ENCODE measurements at places on chromosomes 2 and 18.

DNA sequence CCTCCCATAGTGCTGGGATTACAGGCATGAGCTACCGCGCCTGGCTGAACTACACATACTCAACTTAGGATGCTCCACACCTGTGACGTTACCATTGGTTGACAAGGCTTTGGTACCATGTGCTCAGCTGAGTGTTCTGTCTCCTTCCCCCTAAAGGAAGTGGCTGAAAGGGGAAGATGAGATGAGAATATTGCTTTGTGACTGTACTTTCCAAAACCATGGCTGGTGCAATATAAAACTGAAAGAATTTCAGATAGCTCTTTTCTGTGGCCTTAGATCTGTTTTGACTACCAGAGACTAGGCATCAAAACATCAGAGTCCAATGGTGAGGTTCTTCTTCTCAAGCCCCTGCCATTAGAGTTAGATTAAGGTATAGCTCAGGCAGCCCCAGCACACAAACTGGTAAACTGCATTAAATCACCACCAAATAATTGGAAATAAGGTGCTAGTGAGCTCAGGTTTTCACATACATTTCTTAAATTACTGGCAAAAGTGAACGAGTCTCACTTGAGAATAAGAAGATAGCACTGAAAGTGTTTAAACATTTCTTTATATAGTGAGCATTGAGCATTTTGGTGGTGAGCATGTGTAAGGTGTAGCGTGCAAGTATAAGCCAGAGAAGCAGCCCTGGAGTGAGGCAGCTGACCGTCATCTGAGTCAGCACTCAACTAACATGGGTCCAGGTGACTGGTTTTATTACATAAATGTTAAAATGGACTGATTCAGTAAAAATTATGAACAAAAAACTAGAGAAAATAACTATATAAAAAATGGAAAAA lies 113.5 kb upstream of the FZD5 start:
- no peak for DNase-seq
- no peaks in the 10 kb centered on the region for H3K27me3 ChIP-seq
- H3K4me3 ChIP-seq: no peak overlapping the region
- H3K27ac ChIP-seq: no peak overlapping the region
- H3K4me1 ChIP-seq: peaks cover 19% of the 10 kb centered on the region

DNA sequence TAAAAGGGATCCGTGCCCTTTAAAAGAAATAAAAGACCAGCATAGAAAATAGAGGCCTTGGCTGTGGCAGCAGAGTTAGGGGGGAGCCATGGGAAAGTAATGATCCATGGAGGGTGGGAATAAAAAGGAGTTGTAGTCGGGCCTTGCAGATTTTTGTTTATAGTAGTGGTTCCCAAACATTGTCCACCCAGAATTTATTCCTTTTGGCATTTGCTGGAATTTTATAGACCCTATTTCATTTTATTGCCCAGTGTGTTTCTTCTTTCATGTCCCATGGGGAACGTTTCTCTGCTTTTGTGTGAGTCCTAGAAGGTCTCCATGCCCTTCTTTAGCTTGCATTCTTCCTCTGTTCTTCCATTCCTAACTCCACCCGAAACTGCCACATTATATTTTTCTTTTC lies 222.2 kb downstream of the LTBP1 start:
- H3K27ac ChIP-seq: no peak overlapping the region
- peak; percentile 72 for DNase-seq
- no peaks in the 10 kb centered on the region for H3K4me1 ChIP-seq
- no peaks in the 10 kb centered on the region for H3K36me3 ChIP-seq
- H3K27me3 ChIP-seq: no peaks in the 10 kb centered on the region

DNA sequence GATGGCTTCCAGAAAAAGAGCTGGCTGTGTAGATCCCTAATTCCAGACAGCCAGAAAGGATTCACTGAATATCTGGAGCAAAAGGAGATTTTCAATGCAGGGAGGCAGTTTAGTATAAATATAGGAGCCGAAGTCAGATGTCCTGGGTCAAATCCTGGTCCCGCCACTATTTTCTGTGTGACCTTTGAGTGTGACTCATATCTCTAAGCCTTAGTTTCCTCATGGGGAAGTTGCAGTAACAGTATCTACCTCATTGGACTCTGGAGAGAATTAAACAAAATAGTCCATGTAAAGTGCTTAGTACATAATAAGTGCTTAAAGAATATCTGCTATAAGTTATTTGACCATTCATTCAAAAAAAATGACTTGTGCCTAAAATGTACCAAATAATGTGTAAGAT lies 52.1 kb upstream of the ITGA6 start:
- no peaks in the 10 kb centered on the region for H3K27me3 ChIP-seq
- no peaks in the 10 kb centered on the region for H3K36me3 ChIP-seq
- peaks cover 24% of the 10 kb centered on the region for H3K4me1 ChIP-seq
- no peak overlapping the region for H3K4me3 ChIP-seq
- H3K27ac ChIP-seq: peak overlapping the region; percentile 83
- no peak for DNase-seq

- H3K4me3 ChIP-seq: no peak overlapping the region
- no peaks in the 10 kb centered on the region for H3K36me3 ChIP-seq
- no peak for DNase-seq
- no peaks in the 10 kb centered on the region for H3K4me1 ChIP-seq
- no peak overlapping the region for H3K27ac ChIP-seq
Observed at GRCh38 chr2:1864981-1865421, 120.7 kb upstream of the PXDN start.

- no peaks in the 10 kb centered on the region for H3K4me1 ChIP-seq
- no peak for DNase-seq
- H3K27me3 ChIP-seq: no peaks in the 10 kb centered on the region
- H3K4me3 ChIP-seq: no peak overlapping the region
- H3K36me3 ChIP-seq: no peaks in the 10 kb centered on the region
Observed at GRCh38 chr2:149204686-149205085, 125.7 kb upstream of the LYPD6 start.

GRCh38 chr18:41906528-41907146 lies 48.4 kb upstream of the PIK3C3 start:
- no peaks in the 10 kb centered on the region for H3K36me3 ChIP-seq
- peak; percentile 67 for DNase-seq
- no peaks in the 10 kb centered on the region for H3K27me3 ChIP-seq
- no peak overlapping the region for H3K27ac ChIP-seq
- no peaks in the 10 kb centered on the region for H3K4me1 ChIP-seq

DNA sequence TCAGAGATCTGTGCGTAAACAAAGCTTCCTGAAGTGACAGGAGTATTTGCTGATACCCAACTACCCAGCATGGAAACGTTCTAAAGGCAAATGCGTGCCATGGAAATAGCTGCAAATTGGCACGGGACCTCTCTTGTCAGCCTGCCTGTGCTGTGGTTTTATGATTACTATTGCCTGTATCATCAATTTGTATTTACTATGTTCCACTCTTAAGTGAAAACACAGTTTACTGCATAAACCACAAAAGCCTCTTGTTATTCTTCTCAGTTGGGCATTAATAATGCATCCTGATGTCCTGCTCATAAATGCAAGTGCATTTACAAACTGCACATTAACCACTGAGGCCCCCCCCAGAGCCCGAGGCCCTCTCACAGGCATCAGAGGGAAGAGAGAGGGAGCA lies 196.6 kb upstream of the SLC35G4 start:
- H3K4me1 ChIP-seq: no peaks in the 10 kb centered on the region
- no peak overlapping the region for H3K4me3 ChIP-seq
- H3K27ac ChIP-seq: no peak overlapping the region
- H3K36me3 ChIP-seq: no peaks in the 10 kb centered on the region
- DNase-seq: no peak
- H3K27me3 ChIP-seq: no peaks in the 10 kb centered on the region

- no peak for DNase-seq
- H3K27me3 ChIP-seq: no peaks in the 10 kb centered on the region
- peaks cover 2% of the 10 kb centered on the region for H3K4me1 ChIP-seq
- H3K36me3 ChIP-seq: no peaks in the 10 kb centered on the region
- no peak overlapping the region for H3K27ac ChIP-seq
- no peak overlapping the region for H3K4me3 ChIP-seq
Observed at GRCh38 chr2:182248362-182248761, 178.5 kb downstream of the PDE1A start.

DNA sequence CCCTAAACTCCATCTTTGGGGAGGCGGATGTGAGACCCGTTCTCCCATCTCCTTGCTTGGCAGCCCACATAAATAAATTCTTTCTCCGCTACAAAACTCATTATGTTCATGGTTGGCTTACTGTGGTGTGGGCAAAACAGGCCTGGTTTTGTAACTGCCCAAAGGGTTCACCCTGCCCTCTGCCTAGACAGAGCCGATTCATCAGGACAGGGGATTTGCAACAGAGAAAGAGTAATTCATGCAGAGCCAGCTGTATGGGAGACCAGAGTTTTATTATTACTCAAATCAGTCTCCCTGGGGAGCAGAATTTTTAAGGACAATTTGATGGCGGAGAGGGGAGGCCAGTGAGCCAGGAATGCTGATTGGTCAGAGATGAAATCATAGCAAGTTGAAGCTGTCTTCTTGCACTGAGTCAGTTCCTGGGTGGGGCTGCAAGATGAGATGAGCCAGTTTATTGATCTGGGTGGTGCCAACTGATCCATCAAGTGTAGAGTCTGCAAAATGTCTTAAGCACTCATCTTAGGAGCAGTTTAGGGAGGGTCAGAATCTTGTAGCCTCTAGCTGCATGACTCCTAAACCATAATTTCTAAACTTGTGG lies 8.4 kb upstream of the RNF125 start:
- H3K27ac ChIP-seq: no peak overlapping the region
- no peak overlapping the region for H3K4me3 ChIP-seq
- no peaks in the 10 kb centered on the region for H3K27me3 ChIP-seq
- H3K4me1 ChIP-seq: no peaks in the 10 kb centered on the region
- no peaks in the 10 kb centered on the region for H3K36me3 ChIP-seq
- DNase-seq: no peak

GRCh38 chr2:44859337-44859736 lies 82.2 kb upstream of the SIX3 start:
- no peak overlapping the region for H3K4me3 ChIP-seq
- H3K27me3 ChIP-seq: no peaks in the 10 kb centered on the region
- no peaks in the 10 kb centered on the region for H3K36me3 ChIP-seq
- no peak overlapping the region for H3K27ac ChIP-seq
- DNase-seq: no peak

- H3K27me3 ChIP-seq: no peaks in the 10 kb centered on the region
- no peak overlapping the region for H3K4me3 ChIP-seq
- no peaks in the 10 kb centered on the region for H3K36me3 ChIP-seq
- no peak for DNase-seq
- H3K27ac ChIP-seq: no peak overlapping the region
- no peaks in the 10 kb centered on the region for H3K4me1 ChIP-seq
Observed at GRCh38 chr2:180609626-180610340, 370.6 kb upstream of the UBE2E3 start.

DNA sequence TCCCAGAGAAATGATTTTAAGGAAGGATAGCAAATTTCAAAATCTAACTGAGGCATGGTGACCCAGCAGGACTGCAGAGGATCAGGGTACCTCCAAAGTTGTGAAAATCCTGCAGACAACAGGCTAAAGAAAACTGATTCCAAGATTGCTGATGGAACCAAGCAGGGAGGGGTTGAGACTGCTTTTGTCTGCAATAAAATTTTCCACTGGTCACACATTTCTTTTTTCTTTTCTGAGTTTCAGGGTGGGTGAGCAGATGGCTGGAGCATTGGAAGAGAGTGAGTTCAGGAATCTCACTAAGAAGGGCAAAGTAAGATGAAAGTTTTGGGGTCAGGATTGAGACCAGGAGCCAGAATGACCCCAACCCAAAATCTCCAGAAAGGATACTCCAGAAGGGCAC lies 321.0 kb downstream of the TNS1 start:
- no peak overlapping the region for H3K27ac ChIP-seq
- no peak for DNase-seq
- no peaks in the 10 kb centered on the region for H3K27me3 ChIP-seq
- H3K4me1 ChIP-seq: peaks cover 9% of the 10 kb centered on the region
- no peaks in the 10 kb centered on the region for H3K36me3 ChIP-seq

DNA sequence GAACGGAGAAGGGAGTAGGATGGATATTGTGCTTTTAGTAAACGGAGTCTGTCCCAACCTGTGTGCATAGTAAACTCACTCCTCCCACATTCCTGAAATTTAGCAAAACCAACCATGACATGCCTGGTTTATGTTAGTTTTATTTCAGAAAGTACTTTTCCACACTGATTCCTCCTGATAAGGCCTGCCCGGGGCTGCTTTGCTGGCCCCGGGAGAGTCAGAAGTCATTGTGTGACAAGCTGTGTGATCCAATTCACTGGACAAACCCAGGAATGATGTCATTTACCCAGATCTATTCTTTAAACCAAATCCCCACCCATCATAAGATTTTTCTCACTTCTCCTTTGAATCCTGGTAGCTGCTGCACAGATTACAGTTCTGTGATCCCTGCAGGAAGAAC lies 109.0 kb downstream of the SETBP1 start:
- no peaks in the 10 kb centered on the region for H3K36me3 ChIP-seq
- peak overlapping the region; percentile 58 for H3K27ac ChIP-seq
- H3K4me3 ChIP-seq: peak overlapping the region; percentile 1
- peaks cover 39% of the 10 kb centered on the region for H3K4me1 ChIP-seq
- H3K27me3 ChIP-seq: no peaks in the 10 kb centered on the region

- DNase-seq: no peak
- H3K36me3 ChIP-seq: no peaks in the 10 kb centered on the region
- no peaks in the 10 kb centered on the region for H3K4me1 ChIP-seq
- H3K27ac ChIP-seq: no peak overlapping the region
- H3K27me3 ChIP-seq: no peaks in the 10 kb centered on the region
Observed at GRCh38 chr2:189129971-189130370, 49.6 kb downstream of the COL5A2 start.

DNA sequence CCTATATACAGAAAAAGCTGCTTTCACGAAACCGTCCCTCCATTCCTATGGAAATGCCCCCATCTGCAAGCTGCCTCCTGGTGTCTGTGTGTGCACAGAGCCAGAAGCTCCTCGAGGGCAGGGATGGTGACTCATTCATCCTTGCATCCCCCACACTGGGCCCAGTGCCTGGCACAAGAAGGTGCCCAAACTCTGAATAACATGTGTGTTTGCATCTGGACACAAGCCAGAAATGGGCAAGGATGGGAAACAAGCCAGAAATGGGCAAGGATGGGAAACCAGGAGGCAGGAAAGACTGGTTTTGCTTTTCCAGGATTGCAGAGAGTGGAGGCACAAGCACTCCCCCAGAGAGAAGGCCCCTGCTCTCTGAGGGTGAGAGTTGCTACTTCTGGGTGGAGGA lies 313.9 kb downstream of the CELF4 start:
- H3K4me1 ChIP-seq: no peaks in the 10 kb centered on the region
- DNase-seq: no peak
- peaks cover 3% of the 10 kb centered on the region for H3K27me3 ChIP-seq
- no peak overlapping the region for H3K27ac ChIP-seq
- no peak overlapping the region for H3K4me3 ChIP-seq

DNA sequence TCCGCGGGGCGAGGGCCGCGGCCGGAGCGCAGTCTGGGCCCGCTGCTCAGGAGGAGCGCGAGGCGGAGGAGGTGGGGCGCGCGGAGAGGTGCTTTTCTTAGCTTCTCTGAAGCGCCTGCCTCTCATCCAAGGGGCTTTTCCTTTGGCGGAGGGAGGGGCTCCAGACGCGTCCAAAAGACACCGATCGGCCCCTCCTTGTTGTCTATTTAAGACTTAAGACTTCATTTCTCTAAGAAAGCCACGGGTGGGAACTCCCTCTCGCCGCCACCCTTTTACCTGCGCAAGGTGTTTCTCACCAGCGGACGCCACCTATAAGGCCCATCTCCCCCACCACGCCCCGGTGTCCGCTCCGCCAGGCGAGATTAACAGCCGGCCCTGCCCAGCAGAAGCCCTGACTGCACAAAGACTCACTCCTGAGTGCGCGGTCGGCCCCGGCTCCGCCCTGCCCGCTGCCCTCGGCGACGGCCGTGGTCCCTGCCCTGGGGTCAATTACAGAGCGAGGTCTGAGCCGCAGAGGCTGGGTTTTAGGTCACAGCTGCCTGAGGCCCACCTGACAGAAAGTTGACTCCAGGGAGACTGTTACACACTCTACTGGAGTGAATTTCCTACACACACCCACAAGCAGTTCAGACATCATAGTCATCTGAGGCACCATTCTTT lies at the start of gene DSC2:
TSS of gene DSC2 (minus strand) at position 397 of the 660 bp plus-strand sequence. CDS start 450 bp downstream, outside the sequence.
- H3K36me3 ChIP-seq: no peaks in the 10 kb centered on the region
- peak; percentile 83 for DNase-seq
- H3K27ac ChIP-seq: peak within 1 kb of the TSS; percentile 62
- H3K4me1 ChIP-seq: peaks cover 5% of the 10 kb centered on the region
- H3K27me3 ChIP-seq: no peaks in the 10 kb centered on the region

All from kidney (tissue), 22 donors.